ENCODE measurements at places on chromosomes 5 and 9.

DNA sequence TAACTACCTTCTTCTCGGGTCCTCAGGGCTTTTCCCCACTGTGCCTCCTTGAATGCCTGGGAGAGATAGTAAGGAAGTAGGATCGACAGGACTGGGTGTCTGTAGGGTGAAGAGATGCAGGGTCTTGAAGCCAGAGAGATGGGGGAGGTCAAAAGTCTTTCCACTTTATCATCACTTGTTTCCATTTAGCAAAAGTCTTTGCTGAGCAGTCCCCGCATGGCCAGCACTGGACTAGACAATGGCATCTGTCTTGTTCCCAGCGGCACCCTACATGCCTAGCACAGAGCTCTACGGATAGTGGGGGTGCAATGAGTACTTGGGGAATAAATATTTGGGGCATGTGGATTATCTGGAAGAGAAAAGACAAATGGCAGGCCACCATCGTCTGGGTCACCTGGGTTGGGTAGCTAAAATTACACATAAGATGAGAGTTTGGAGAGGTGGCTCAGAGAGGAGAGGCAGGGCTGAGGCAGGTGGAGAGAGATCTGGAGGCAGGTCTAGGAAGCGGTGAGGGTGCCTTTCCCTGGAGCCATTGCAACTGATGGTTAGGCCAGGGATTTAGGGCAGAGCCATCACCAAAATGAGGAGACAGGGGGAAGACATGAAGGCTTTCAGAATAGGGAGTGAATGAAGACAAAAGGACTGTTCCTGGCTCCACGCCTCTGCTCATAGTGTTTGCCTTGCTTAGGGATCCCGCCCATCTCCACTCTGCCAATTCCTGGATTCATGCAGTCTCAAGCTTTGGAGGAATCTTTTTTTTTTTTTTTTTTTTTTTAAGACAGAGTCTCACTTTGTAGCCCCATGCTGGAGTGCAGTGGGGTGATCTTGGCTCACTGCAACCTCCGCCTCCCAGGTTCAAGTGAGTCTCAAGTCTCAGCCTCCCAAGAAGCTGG lies 250.8 kb upstream of the KLF4 start:
- ATAC-seq, result no peak

DNA sequence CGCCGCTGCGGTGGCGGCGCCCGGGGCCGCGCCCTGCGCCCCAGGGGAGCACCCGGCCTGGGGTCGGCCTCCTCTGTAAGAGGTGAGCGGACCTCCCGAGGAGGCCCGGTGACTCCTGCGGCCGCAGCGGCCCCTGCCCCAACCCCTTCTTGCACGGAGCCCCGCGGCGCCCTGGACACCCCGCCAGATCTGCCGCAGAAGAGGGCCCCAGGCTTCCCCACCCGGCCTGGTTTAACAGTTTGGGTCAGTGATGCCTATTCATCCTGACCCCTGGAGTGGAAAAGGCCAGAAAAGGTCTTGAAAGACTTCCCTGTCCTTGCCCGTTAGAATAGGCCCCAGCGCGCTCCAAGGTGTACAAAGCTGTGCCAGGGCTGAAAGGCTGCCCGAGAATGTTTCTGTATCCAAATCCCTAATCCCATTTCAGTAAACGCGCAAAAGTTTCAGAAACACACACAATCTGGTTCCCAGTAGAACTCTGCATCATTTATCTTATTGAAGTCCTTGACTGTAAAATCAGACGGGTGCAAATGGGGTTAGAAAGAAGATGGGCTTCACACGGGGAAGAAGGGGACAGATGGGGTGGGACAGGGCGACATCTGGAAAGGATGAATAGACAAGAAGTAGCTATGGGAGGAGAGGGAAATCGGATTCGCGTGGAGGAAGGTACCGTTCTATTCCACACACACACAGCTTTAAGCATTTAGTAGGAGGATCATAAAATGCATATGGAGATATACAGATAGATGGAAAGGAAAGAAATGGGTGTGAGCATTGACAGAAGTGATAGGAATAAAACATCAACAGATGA lies 1.1 kb upstream of the SSBP2 start:
- ATAC-seq, result no peak

DNA sequence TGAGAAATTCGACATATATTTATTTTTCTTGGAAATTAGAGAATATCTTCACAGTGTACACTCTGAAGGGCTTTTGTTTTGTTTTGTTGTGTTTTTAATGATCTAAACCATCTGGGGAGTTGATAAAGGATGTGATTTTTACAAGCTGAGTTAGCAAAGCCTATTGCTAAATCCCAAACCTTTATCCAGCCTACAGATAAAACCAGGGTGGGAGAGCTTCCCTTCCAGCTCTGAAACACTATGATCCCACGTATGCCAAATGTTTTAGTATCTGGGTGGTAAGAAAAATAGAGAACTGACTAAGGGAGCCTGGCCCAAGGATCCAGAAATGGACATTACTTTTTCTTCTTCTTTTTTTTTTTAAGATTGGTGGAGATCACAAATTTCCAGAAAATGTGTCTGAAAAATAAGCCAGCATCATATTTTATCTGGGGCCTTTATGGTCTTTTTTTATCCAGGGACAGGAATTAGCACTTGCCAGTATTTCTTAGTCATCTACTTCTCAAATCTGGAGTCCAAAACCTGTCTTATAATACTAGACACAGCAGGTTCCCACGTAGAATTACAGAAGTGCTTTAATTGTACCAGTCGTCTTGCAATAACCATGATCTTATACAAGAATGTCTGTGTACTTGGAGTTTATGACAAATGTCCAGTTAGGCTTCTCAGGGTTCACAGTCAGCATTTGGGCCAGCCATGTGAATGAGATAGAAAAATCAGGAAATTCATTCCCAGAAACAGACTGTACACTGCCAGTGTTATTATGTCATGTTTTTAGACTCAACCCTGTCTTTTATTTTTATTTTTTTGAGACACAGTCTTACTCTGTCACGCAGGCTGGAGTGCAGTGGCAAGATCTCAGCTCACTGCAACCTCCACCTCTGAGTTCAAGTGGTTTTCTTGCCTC lies 290.8 kb upstream of the MPDZ start:
- no peak for ATAC-seq

GRCh38 chr9:117188394-117188793 lies 226.5 kb downstream of the ASTN2 start:
- ATAC-seq, result no peak

DNA sequence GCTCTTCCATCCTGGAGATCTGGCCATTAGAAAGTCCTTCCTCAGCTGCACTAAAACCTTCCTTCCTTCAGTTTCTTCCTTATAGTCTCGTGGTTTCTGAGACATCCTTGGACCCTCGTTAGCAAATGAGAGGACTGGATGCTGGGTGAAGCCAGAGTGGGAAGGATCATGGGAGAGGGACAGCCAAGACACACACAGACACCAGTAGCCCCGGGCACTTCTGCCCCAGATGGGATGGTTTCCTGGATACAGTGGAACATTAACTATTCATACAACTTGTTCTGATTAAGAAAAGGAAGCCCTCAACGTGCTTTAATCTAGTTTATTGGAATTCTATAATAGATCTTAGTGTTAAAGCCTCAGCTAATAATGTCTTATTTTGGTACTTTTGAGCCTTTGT lies 125.5 kb downstream of the SEC61B start:
- no peak for ATAC-seq

Data from SK-N-SH treated with all-trans-retinoic acid at 6 μM for 48 hours (cell line).